Stimulated activated CD4-positive, alpha-beta T cell treated with anti-CD3 and anti-CD28 coated beads, Interleukin-4, amount 100 ng/mL, for 4 hours (primary cell): ENCODE measurements at places on chromosomes 11 and 22.
A peak's percentile ranks its signal among the peaks of the same experiment; 100 is the strongest.

DNA sequence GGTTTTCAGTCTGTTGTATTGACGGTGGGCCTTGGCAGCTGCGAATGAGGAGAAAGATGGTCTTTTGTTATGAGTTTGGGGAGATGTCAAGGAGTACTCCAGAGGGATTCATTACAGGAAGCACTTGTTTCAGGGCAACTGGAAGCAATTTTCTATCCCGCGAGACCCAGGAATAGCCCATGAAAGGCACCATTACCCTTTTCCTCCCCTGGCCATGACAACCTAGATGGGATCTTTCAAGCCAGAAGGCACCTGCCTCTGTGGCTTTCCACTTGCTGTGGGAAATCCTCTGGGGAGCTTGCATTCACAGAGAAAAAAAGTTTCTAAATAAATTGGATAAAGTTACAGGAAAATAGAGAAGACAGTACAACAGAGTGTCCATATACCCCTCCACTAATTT is 2.7 kb downstream of the ZNF215 start:
- DNase-seq, result no peak

DNA sequence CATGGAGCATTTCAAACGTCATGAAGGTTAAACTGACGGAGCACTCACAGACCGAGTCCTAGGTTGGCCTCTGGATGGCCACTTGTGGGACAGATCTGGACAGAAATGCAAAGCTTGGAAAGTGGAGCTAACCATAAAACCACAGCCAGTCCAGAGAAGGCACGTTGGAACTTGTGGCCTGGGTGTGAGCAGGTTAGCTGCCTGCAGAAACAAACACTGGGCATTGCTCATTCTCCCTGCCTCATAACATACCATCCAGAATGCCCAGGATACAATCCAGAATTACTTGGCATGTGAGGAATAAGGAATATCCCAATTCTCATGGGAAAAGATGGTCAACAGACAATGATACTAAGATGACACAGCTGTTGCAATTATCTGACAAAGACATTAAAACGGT is 1005.0 kb downstream of the TBC1D22A start:
- no peak for DNase-seq

- DNase-seq, result no peak
Measured at GRCh38 chr11:121066623-121067022, 34.4 kb upstream of the TECTA start.

DNA sequence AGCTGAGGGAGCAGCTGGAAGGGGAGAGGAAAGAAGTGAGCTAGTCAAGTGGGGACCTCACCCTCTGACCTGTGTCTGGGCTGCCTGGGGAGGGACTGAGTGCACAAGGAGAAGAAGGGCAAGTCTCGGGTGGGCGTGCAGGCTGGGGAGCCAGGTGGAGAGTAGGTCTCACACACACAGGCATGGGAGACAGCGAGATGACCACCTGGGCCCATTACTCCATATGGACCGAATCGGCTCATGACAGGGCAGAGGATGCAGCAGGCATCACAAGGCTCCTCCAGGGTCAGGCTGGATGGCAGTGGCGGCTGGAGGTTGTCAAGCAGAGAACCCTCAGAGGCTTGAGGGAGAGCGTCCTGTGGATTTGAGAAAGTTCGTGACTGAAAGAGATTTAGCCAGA is 63.5 kb downstream of the CEP164 start:
- DNase-seq, result no peak

DNA sequence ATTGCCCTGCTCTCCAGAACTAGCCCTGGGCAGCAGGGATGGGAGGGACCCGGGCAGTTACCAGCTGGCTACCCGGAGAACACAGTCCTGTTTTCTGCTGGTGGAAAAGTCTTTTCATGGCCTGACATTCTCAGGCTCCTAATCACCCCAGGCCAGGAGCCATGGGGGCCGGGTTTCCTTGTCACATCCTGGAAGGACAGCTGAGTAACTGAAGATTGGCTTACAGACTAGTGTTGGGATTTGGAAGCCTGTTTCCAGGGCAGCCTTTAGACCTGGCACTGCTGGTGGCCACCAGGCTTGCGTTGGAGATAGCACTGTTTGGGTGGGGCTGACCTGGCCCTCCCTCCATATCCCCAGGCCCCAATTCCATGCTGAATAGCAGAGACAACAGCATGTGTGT is 349.0 kb downstream of the CTTN start:
- no peak for DNase-seq

- DNase-seq, result no peak
Measured at GRCh38 chr11:116498161-116498560, 274.6 kb downstream of the BUD13 start.

DNA sequence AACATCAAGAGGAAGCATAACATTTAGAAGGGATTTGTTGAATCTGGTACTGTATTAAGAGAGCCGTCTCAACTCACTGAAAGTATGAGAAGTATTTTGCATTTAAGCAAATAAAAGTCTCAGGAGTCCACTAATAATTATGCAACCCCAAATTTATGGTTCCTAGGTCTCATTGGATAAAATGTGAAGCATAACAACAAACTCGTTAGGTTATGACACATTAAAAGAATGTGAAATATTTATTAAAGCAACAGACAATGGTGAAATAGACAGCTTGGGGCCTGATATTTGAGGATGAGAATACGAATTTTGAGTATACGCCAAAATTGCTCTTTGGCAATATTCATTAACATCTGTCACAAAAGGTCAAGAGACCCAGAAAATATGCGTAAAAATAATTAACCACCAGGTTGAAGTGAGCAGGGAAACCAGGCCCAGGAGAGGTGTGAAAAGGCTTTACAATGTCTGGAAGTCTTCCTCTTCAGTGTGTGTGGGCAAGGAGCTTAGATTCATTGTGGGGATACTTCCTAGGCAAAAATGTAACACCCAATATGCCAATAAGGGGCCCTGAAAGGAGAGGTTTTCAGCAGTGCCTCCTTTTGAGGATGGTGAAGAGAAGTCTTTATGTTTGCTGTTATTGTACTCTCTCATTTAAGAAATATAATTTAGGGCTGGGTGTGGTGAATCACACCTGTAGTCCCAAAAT is 89.2 kb downstream of the FDX1 start:
- no peak for DNase-seq

- peak; percentile 26 for DNase-seq
Measured at GRCh38 chr22:31616315-31616980, 45.6 kb downstream of the PISD start.

DNA sequence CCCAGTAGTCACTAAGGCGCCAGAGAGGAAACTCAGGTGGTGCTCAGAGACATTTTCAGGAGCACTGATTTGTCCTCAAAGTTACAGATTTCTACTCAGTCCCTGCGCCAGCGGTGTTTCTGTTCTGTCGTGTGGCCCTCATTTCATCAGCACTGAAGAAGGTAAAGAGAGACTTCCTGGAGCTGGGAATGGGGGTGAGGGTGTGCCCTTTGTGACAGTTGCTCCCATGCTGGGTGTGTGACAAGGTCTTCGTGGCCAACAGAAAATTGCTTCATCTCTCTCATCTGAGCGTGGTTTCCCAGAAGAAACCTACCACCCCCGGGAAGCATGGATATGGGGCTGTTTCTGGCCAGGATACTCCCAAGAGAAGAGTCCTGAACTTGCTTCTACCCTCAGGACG is 2.0 kb upstream of the PPARA start:
- no peak for DNase-seq

DNA sequence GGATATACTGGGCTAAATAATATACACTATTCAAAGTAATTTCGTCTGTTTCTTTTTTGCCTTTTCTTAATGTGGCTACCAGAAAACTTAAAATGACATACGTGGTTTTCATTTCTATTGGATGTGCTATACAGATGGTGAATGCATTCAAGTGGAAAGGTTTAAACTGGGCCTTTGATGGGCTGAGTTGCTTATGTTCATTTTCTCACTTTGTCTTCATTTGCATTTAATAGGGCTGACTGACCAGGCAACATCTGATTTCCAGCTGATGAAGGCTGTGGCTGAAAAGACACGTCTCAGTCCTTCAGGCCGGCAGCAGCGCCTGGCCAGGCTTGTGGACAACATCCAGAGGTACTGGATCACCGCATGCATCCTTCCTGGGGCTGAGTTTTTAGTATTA is 27.9 kb downstream of the PIWIL4 start:
- no peak for DNase-seq

DNA sequence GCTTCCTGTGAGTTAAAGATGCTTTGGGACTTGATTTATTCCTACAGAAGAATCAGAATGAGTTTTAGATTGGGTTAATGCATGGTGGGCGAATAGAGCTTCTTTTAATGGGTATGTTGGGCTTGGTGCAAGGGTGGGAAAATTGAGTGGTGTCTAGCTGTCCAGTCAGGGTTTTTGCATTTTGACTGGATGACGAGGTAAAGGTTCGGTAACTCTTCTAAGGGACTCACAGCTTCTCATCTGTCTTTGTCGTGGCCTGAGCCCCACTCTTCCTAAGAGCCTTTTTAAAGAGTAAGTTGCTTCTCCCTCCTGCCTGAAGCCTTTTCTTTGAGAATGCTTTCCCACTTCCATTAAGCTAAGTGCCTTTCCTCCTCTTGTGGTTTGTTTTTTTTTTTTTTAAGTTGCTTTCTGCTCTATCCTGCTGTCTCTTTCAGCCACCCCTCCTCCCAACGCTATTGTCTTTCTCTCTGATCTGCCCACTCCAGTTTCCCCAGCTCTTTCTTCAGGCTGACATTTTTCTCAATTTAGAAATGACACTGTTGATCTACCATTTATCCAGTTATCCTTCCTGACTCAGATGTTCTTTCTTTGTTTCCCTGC is 1.1 kb downstream of the DPF2 start:
- no peak for DNase-seq

GRCh38 chr22:34604312-34604711 is 461.6 kb upstream of the ISX start:
- DNase-seq, result no peak

GRCh38 chr11:10358696-10359095 is 53.8 kb downstream of the ADM start:
- DNase-seq, result no peak

DNA sequence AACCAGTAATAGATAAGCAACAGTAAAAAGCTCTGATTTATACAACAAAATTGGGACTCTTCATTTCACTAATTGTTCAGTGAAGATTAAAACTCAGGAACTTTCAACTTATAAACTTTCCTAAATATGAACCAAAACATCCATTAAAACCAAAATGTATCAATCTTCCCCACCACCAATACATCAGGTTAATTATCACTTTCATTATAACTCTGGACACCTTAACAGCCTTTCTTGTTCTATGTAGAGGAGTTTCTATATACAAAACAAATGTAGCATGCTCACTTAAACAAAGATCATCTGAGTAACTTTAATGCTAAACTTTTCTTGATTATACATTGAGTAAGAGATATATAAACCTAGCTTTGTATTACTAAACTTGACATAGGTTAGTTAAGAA is 74.7 kb downstream of the ST14 start:
- DNase-seq, result no peak

DNA sequence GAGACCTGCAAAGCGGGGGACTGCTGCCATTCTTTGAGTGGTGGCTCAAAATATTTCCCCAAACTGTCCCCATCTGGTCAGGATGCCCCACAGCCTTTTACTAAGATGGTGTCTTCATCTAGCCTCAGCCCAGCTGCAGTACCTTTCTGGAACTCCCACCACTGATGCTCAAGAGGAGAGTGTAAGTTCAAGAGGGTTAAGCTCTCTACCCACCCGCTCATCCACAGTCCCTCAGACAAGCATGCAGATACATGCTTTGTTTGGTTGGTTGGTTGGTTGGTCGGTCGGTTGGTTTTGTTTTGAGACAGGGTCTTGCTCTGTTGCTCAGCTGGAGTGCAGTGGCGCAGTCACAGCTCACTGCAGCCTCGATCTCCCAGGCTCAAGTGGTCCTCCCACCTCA is 14.5 kb upstream of the CAVIN3 start:
- DNase-seq, result no peak

GRCh38 chr11:12100841-12101242 is 9.5 kb upstream of the MICAL2 start:
- DNase-seq, result no peak

DNA sequence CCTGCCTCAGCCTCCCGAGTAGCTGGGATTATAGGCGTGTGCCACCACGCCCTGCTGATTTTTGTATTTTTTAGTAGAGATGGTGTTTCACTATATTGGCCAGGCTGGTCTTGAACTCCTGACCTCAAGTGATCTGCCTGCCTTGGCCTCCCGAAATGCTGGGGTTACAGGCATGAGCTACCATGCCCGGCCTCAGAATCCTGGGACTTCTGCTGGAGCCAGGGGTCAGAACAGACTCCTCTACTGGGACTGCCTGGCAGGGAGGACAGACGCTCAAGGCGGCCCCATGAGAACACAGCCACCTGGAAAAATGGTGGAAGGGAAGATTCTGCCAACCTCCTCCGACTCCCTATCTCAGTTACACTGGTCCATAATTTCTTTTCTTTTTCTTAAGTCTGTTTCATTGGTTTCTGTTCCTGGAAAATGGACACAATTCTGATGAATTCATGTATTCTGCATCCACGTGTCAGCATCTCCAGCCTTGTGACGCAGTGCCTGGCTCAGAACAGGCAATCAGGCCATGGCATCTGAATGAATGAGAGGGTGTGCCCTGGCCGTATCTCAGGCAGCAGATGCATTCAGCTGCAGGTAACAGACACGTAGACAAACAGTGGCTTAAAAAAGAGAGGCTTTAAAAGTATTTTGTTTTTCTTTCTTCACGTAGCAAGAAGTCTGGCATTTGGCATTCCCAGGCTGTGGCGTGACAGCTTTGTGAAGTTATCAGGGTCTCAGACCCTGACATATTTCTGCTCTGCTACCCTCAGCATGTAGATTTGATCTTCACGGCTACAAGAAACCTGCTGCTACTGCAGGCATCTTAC is 4.8 kb downstream of the SMIM38 start:
- no peak for DNase-seq

DNA sequence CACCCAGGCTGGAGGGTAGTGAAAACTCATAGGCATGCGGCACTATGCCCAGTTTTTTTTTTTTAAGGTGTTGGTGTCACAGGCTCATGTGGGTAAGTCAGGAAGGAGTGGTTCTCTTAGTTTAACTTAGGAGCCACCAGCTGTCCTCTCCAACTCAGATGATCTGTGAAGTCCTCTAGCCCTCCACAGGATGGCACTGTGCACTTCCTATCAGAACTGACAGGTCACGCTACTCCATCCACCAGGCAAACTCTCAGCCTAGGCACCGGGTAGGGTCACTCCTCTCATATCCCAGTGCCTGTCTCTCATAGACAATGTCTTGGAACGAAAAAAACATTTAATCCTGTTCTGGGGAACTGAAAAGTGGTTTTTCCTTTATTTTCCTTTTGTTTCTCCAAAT is 16.5 kb downstream of the NAP1L4 start:
- peak; percentile 32 for DNase-seq
